Osteocyte (in vitro differentiated cells): ENCODE measurements at places on chromosomes 12 and 14. TPM values are rescaled to one million over a fixed set of nuclear protein-coding genes. Genes with fewer than 3 reads are reported as not detected.

DNA sequence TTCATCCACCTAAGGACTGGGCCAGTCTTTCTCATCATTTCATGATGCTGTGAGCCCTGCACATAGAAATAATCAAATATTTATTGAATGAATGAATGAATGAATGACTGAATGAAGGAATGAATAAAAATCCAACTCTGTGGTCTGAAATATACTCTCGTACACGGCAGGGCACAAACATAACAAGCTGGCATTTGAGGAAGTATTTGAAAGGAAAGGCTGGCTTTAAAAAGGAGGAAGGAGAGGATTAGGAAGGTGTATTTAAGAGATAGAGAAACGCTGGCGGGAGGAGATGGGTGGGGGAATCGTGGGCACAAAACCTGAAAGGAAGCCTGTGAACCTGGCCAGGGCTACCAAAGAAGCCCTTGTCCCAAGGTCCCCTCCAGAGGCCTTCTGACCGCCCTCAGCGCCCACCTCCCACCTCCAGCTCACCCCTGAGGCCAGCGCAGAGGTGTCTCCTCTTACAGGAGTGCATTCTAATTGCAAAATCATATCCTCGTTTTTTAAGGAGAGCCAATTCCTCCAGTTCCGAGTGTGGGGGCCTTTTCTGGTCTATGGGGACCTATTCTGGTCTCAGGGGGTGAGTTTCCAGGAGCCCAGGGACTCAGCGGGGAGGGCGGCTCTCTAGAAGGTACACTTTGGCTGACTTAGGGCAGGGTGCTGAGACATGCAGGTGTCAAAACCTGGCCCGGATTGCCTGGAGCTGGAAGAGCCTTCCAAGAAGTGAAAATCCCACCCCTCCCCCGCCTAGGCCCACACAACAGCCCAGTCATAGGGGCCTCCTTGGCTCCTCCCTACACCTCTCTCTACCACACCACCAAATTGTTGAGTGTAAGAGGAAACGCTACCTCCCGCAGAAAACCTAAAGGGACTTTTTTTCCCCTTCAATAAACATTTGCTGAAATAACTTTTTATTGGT lies 8.7 kb upstream of the JDP2 start:
- no peak overlapping the region for H3K4me3 ChIP-seq
- H3K27me3 ChIP-seq: peaks cover 8% of the 10 kb centered on the region

DNA sequence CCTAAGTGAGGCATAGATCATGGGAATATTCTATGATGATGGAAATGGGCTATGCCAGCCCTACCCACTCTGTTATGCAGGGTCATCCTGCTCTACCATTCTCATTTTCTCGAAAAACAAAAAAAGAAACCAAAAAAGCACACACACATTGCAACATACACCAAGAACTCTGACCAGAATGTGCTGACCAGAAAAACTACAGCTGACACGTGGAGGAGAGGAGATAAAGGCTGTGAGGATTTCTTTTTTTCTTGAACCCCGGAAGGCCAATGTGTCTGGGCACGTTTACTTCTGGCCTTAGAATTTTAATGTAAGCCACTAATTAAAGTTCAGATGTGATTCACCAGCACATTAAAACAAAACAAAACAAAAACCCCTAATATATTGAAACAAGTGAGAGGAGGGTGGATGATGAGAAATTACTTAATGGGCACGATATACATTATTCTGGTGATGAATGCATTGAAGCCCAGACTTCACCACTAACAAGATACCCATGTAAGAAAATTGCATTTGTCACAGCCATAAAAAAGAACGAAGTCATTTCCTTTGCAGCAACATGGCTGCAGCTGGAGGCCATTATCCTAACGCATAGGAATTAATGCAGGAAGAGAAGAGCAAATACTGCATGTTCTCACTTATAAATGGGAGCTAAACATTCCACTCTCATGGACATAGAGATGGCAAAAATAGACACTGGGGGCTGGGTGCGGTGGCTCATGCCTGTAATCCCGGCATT lies 66.3 kb upstream of the PLEKHG3 start:
- no peak for DNase-seq
- H3K36me3 ChIP-seq: no peaks in the 10 kb centered on the region
- H3K4me3 ChIP-seq: no peak overlapping the region
- no peaks in the 10 kb centered on the region for H3K27me3 ChIP-seq
- peak overlapping the region; percentile 63 for H3K27ac ChIP-seq

GRCh38 chr14:77620222-77620870 lies 3.9 kb upstream of the SPTLC2 start:
- H3K36me3 ChIP-seq: no peaks in the 10 kb centered on the region
- peaks cover 8% of the 10 kb centered on the region for H3K4me1 ChIP-seq
- H3K4me3 ChIP-seq: no peak overlapping the region
- peaks cover 9% of the 10 kb centered on the region for H3K27me3 ChIP-seq

Gene CATSPERB
- total RNA-seq: not detected in 2 replicates

DNA sequence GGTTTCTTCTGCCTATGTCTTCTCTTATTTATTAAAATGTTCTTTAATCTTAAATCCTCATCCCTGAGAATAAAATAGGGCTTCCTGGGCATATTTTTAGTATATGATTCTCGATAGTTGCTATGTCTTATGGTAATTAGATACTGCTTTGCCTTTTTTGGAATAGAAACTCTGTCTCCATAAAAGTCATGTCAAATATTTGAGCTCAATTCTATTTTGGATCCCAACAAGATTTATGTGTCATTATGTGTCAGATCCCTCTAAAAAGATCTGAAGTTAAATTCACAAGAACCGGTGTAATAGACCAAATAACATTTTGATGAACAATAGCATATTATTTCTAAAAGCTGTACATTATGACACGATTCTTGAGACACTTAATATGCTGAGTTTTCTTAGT lies 312.5 kb upstream of the PDE3A start:
- DNase-seq: no peak
- H3K4me1 ChIP-seq: peaks cover 4% of the 10 kb centered on the region
- H3K27ac ChIP-seq: no peak overlapping the region

Gene RNASE4
- total RNA-seq: 17.2 and 17.8 TPM in 2 replicates

DNA sequence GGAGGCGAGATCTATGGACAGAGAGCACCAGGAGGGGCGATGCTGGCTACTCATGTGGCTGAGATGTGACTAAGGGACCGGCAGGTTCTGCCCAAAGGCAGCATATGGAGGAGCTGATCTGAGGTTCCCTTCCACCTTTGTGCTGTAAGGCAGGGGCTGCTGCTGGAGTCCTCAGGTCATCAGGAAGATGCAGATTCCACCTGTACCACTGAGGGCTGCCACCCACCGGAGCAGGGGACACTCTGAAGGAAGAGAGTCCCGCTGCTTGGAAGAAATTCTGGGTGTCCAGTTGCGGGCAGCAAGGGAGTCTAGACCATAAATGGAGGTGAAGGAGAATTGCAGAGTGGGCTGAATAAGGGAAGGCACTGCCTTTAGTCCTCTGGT lies 55.3 kb downstream of the PLEKHG3 start:
- no peak overlapping the region for H3K4me3 ChIP-seq
- peaks cover 81% of the 10 kb centered on the region for H3K4me1 ChIP-seq
- H3K27ac ChIP-seq: peak overlapping the region; percentile 38
- DNase-seq: no peak
- H3K27me3 ChIP-seq: no peaks in the 10 kb centered on the region

DNA sequence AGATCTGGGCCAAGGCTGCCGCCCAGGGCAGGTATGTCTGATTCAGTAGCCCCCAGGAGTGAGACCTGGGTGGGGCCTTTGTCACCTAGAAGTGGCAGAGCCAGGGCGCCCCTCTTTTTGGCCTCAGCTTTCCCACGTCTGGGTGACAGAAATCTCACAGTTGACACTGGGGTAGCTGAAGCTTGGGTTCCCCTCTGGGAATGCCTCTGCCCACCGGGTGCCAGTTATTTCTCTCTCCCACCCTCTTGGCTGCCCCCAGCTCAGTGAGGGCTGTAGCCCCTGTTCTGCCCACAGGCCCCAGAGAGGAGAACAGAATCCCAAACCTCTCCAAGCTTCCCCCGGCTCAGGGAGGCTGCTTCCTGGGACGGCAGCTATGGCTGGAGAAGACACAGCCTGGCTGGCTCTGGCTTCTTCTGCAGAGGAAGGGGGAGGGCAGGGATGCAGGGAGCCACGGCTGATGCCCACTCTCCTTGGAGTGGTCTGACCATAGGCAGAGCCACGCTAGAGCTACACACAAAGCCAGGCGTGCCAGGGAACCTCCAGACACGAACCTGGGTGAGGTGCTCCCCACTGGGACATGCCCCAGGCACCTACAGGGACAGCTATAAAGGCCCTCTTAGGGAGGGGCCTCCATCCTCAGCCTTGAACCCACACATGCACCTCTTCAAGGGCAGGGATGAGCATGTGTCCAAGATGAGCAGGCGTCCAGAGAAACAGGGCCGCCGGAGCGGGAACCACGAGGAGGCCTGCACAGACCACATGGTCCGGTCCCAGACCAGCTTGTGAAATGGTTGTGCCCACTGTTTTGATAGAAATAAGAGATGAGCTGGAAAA lies 51.7 kb downstream of the BEGAIN start:
- peaks cover 21% of the 10 kb centered on the region for H3K4me1 ChIP-seq
- peak overlapping the region; percentile 35 for H3K27ac ChIP-seq
- peaks cover 5% of the 10 kb centered on the region for H3K36me3 ChIP-seq
- H3K27me3 ChIP-seq: no peaks in the 10 kb centered on the region
- peak; percentile 78 for DNase-seq

DNA sequence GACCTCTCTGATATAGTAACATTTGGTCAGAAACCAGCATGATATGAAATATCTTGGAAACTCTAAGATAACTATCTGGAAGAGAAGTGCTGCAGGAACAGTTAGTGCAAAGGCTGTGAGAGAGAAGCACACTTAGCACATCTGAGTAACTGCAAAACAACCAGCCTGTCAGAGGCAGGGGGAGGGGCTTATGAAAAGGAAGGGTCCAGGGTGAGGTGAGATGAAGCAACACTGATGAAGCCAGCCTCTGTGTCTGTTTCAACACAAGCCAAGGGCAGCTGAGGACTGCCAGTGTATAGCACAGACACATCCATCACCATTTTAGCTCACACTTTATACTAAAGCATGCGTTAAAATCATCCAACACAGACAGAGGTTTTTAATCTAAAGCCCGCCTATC lies 37.4 kb upstream of the OVCH1 start:
- DNase-seq: no peak
- H3K4me3 ChIP-seq: no peak overlapping the region
- H3K27me3 ChIP-seq: no peaks in the 10 kb centered on the region
- no peak overlapping the region for H3K27ac ChIP-seq
- H3K36me3 ChIP-seq: peaks cover 25% of the 10 kb centered on the region
- no peaks in the 10 kb centered on the region for H3K4me1 ChIP-seq

GRCh38 chr12:124520265-124520701 lies 47.1 kb downstream of the NCOR2 start:
- no peaks in the 10 kb centered on the region for H3K27me3 ChIP-seq
- peak overlapping the region; percentile 100 for H3K27ac ChIP-seq
- H3K4me1 ChIP-seq: peaks cover 76% of the 10 kb centered on the region
- H3K36me3 ChIP-seq: peaks cover 3% of the 10 kb centered on the region

Gene SYCP3
- total RNA-seq: not detected in 2 replicates

DNA sequence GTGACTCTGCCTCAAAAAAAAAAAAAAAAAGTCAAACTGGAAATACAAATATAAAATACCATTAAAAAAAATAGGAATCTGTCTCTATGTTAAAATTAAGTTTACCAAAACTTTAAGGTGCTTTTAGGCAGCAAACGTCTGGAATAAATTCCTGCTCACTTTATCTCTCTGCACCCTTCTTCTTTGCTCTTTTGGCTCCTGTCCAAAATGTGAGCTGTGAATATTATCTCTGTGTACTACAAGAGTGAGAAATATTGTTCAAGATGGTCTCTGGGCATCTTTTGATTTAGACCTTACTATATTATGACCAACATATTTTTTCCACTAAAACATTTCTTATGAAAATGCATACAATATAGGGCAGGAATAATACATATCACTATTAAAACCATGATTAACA lies 63.7 kb downstream of the PUS7L start:
- DNase-seq: no peak
- no peak overlapping the region for H3K27ac ChIP-seq
- peaks cover 4% of the 10 kb centered on the region for H3K27me3 ChIP-seq
- H3K4me1 ChIP-seq: peaks cover 5% of the 10 kb centered on the region
- no peaks in the 10 kb centered on the region for H3K36me3 ChIP-seq
- no peak overlapping the region for H3K4me3 ChIP-seq

DNA sequence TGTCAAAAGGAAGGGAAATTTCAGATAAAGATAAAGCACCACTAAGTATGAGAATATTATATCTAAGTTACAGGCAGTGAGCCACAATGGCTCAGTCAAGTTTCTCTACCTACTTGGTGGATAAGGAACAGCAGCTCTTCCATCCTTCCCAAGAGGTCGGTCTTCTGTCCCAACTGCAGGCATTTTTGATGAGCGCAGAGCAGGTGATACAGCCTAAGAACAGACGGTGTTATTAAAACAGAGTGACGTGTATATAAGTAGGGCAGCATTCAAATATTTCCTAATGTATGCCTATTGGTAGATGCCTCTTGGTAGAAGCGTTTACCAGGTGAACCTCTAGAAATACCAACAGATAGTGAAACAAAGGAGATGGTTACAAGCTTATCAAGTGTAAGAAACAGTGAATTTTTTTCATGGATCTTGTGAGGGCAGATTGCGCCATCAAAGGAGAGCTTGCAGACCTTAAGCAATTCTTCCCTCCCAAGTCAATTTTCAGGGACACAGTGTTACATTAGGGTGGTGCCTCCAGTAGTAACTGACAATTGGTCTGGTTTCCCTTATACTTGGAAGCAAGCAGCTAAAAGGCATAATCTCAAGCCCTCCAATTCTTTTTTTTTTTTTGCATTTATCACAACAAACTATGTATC lies 274.5 kb downstream of the MED13L start:
- H3K4me1 ChIP-seq: peaks cover 25% of the 10 kb centered on the region
- DNase-seq: no peak
- H3K36me3 ChIP-seq: peaks cover 55% of the 10 kb centered on the region
- no peaks in the 10 kb centered on the region for H3K27me3 ChIP-seq
- H3K27ac ChIP-seq: no peak overlapping the region

- H3K36me3 ChIP-seq: peaks cover 1% of the 10 kb centered on the region
- peaks cover 26% of the 10 kb centered on the region for H3K4me1 ChIP-seq
- no peak for DNase-seq
- H3K27ac ChIP-seq: no peak overlapping the region
- H3K27me3 ChIP-seq: no peaks in the 10 kb centered on the region
These were observed 62.0 kb upstream of the CSRP2 start for GRCh38 chr12:76940671-76941445.

- H3K27ac ChIP-seq: no peak overlapping the region
- H3K4me3 ChIP-seq: no peak overlapping the region
- H3K27me3 ChIP-seq: peaks cover 39% of the 10 kb centered on the region
These were observed 87.3 kb upstream of the E2F7 start for GRCh38 chr12:77152623-77153193.

DNA sequence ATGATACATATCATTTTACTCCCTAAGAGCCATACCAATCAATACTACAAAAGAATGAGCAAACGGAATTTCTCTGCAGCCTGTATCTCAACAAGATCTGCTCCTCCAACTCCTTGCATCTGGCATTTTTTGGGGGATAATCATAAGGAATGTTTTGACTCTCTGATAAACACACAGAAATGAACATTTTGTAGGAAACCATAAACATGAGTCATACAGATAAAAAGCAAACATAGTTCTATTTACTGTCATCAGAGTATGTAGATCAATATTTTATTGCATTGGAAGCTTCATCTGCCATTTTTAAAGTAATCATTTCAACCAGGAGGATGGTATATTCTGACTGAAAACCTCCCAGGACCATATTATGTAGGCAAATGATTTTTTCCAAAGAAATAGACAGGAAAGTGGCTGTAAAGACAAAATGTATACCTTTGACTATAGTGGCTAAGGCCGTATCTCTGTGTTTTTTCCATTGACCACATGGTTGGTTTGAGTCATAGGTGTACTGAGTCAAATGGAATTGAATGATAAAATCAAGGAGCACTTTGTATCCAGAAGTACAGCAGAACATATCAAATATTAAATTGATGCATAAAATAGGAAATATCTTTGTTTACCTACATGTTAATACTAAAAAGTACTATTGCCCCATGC lies 32.4 kb upstream of the CD69 start:
- no peak for DNase-seq
- no peaks in the 10 kb centered on the region for H3K27me3 ChIP-seq
- H3K4me3 ChIP-seq: no peak overlapping the region
- H3K4me1 ChIP-seq: no peaks in the 10 kb centered on the region
- H3K36me3 ChIP-seq: no peaks in the 10 kb centered on the region
